Caki2 (cell line): ENCODE measurements at places on chromosomes 7 and 10. TPM values are rescaled to one million over a fixed set of nuclear protein-coding genes. Genes with fewer than 3 reads are reported as not detected.

DNA sequence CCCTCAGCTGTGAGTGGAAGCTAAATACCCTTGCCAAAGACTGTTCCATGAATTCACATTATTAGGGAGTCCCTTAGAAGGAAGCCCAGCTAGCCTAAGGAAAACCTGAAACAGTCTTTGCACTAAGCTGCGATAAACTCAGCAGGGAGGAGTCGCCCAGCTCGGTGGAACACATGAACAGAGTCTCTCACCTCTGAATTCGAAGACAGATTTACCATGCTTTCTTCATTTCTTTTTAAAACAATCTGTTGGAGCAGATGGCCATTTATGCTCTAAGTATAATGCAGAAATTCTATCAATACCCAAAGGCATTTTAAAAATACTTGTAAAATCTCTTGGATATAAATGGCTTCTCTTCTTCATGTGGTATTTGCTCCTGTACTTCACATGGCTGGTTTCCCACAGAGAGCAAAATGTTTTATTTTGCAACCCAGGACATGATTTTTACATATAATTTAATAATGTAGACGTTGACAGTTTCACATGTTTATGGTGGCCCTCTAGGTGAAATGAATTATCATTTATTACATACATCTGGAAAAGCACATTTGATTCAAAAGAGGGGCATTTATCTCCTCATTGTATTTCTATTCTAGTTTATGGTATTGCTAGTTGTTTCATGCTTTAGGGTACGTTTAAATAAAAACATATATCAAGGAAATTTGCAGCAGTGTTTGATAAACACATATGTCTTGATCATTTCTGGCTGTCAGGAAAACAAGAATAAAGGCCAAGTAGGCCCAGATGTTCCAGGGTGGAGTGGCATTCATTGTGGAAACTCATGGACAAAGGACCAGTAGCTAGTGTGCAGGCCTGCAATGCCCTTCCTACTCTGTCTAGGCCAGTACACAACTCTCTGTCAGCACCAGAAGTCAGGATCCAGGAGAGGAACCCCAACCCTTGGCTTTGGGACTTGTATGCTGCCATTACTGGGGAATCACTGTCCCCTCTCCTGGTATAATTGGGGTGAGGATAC is 52.2 kb downstream of the LRGUK start:
- no peak for DNase-seq

- no peak for DNase-seq
Measured at GRCh38 chr7:117043108-117043825, 90.0 kb downstream of the ST7 start.

DNA sequence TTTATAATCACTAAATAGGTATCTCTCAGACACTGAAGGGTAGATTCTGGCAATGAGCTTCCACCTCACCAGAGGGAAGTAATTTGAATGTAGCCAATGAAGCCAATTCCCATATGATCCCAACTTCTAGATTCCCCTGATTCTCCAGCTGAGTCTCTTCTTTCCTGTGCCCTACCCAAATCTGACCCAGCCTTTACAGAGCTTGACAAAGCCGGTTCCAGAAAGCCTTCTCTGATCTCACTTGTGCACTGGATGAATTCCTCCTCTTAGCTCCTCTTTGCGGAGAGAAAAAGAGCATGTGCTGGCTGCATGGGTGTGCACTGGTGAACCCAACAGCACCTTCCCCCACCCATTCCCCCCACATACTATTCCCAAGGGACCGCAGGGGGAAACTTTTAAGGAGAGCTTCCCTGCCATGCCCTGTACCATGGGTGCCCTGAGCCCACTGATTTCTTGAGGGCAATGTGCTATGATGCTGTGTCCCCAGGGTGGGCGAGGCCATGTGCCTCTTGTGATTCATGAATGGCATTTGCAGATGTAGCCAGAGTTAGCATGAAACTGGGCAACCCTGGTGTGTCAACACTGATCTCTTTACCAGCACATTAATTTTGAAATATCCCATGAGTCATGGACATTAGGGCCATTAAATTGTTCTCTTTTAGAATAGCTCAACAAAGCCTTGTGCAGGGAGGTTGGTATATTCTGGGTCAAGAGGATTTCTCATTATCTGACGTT is 50.4 kb upstream of the PLEKHA1 start:
- no peak for DNase-seq

GRCh38 chr7:47693216-47693615 is 111.3 kb upstream of the TNS3 start:
- no peak for DNase-seq

Gene FAM221A
- 4.1 TPM in 1 of 2 replicates, not detected in the other for total RNA-seq
